ENCODE measurements at places on chromosomes 2 and 18. TPM values are rescaled to one million over a fixed set of nuclear protein-coding genes. Genes with fewer than 3 reads are reported as not detected.
A peak's percentile ranks its signal among the peaks of the same experiment; 100 is the strongest.

GRCh38 chr2:159209341-159210306 lies 76.9 kb downstream of the WDSUB1 start:
- DNase-seq = no peak

- DNase-seq = no peak
Measured at GRCh38 chr2:42890791-42891355, 98.5 kb upstream of the HAAO start.

DNA sequence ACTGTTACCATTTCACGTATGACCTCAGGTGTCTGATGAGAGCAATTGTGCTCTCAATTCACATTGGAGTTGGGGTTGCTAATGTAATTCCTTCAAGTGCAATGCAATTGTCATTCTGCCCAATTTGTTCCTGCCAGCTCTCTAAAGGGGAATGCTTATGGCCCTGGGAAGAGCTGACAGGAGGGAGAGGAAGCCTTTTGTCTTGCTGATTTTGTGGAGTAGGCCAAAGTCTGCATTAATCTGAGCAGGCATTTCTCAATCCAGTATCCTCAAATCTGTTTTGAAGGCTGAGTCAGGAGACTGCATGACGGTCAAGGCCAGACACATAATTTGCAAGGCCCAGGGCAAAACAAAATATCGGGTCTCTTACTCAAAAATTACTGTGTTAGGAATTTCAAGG lies 326.4 kb upstream of the SPHKAP start:
- no peak for DNase-seq

DNA sequence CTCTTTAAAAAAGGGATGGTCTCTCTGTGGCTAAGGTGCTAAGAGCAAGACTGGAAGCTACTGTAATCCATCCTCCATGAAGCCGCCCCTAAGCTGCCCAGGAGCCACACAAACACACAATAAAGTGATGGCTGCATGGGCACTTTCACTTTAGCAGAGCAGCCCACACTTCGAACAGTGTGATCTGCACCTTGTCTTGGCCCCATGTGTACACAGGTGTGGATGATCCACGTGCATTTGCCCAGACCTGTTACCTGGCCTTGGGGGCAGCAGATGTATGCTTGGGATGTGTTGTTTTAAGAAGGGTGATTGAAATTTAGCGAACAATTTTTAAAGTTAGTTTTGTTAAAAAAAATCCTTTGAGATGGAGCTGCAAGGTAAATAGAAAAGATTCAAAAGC lies 39.9 kb downstream of the TMEM178A start:
- DNase-seq = no peak

- DNase-seq = no peak
Measured at GRCh38 chr2:30310371-30310770, 79.0 kb downstream of the LBH start.

- no peak for DNase-seq
Measured at GRCh38 chr2:129262934-129263333, 716.5 kb upstream of the RAB6C start.

- DNase-seq = peak; percentile 35
Measured at GRCh38 chr2:152500772-152501171, 165.8 kb downstream of the FMNL2 start.

DNA sequence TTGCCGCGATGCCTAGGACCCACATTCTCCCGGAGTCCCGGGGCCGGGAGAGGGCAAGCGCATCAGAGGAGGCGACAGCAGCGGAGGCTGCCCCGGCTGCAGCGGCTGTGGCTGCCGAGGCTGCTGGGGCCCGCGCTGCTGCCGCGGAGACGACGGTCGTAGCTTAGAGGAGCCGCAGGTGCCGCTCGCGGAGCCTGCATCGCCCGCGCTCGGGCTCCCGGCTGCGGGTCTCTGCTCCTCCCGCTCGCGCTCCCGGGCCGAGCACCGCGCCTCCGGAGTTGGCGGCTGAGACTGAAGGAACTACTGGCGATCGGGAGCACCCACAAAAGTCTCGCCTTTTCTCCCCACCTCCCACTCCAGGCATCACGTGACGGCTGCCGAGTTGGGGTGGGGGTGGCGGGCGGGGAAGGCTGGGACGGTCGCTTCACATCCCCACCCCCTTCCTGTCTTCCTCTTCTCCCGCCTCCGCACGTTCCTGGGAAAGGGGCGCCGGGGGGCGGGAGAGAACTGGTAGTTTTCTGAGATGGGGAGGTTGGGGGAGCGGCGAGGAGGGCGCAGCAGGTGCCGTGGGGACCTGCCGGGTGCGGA lies at the start of gene LYPD1:
LYPD1 (minus strand) TSS at position 298 of the 588 bp plus-strand sequence; CDS start at position 25, 273 bp downstream.
- no peak for DNase-seq

DNA sequence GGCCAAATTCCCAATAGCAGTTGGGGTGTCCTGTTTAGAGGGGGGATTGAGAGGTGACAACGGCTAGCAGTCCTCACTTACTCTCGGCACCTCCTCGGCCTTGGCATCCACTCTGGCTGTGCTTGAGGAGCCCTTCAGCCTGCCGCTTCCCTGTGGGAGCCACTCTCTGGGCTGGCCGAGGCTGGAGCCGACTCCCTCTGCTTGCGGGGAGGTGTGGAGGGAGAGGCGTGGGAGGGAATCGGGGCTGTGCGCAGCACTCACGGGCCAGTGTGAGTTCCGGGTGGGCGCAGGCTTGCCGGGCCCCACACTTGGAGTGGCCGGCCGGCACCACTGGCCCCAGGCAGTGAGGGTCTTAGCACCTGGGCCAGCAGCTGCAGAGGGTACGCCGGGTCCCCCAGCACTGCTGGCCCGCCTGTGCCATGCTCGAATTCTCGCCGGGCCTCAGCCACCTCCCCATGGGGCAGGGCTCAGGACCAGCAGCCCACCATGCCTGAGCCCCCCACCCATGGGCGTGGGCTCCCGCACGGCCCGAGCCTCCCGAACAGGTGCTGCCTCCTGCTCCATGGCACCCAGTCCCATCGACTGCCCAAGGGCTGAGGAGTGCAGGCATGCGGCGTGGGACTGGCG lies 705.9 kb upstream of the ZNF804A start:
- DNase-seq = no peak

DNA sequence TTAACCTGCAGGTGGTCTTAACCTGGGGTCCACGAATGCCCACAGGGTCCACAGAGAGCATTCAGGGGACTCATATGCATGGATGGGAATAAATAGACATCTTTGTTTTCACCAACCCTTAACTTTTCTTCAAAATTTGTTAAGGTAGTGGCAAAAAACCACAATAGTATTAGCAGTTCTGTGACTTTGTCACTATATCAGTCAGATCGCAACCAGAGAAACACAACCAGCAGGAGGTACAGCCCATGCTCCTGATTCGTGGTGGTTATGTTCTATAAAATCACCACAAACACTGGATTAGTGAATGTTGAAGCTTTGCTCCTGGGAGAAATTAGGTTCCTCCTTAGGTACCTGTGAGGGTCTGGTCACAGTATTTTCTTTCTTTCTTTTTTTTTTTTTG lies 31.6 kb downstream of the B3GNT7 start:
- no peak for DNase-seq

DNA sequence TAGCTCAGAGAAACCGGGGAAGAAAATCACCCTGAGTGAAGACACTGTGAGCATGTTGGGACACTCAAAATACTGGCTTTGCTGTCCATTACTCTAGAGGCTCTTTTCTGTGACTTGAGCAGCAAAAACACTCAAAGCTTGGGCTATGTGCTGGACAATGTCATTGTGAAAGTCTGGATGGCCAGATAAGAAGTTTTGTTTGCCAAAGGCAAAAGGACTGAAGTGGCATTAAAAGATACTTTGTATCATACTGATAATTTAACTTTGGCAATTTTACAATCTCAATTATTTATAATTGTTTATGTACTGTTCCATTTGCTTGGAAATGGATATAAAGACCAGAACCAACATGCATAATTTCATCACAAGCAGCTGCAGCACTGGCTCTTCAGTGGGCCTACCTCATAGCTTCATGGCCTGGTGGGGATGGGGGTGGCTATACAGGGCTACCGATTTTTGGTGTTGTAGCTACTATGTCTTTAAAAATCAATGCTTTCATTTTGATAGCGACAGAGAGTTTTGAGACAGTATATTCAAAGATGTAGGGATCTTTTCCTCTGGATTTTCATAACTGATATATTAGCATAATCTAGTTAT lies 51.1 kb downstream of the RBKS start:
- no peak for DNase-seq

- no peak for DNase-seq
Measured at GRCh38 chr18:24976502-24976901, 375.5 kb downstream of the ZNF521 start.

Gene FEV
- total RNA-seq = not detected

Gene UGT1A8
- total RNA-seq = not detected

Gene STON1
- total RNA-seq = 8.6 TPM

Gene TFCP2L1
- 1.5 TPM for total RNA-seq

Gene LIMS2
- 162 TPM for total RNA-seq

Gene TEKT4
- not detected for total RNA-seq
